ENCODE measurements at places on chromosomes 2 and 18.

- DNase-seq, result no peak
Measured at GRCh38 chr2:29443627-29444026, 328.4 kb downstream of the CLIP4 start.

GRCh38 chr2:231168460-231169139, 29.8 kb upstream of the ARMC9 start:
- no peak for DNase-seq

GRCh38 chr2:37786854-37787253, 115.4 kb upstream of the CDC42EP3 start:
- DNase-seq, result no peak

DNA sequence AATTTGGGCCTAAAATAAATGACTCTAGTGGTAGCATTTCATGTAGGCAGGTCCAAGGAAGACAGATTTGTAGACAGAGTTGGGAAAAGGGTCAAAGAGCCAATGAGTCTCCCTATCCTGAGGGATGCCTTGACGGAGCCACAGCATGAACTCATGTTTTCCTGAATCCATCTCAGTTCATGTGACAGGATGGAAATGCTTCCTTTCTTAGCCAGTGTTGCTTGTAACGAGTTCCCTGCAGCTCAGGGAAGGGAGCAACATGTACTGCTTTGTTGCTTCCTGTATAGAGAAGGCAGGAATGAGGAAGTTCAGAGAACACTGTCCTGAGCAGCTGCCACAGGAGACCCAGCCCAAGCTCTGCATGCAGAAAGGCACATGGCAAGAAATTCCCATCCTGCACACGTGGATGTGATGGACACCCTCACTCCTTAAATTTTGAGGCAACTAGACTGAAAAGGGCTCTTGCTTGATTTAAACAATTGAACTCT, 27.9 kb downstream of the TMEM17 start:
- no peak for DNase-seq

DNA sequence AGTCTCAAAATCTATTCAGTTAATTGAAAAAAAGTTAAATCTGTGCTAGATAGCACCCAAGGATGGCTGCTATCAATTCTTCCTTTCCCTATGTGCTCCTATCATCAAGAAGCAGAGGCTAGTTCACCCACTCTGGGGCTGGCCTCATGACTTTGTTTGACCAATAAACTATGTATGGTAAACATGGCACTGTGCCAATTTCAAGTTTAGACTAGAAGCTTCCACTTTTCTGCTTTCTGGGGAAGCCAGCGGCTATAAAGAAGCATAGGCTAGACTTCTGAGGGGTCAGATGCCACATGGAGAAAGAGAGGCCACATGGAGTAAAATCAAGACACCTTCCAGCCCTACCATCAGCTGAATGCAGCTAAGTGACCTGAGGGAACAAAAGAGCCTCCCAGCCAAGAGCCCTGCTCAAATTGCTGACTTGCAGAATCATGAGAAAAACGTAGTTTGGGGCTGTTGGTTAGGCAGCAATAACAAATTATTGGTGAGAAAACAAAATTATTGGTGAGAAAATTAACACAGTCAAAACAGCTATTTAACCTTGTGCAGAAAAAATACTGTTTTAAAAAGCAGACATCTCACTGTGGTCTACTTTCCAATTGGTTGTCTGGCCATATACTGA, 86.5 kb upstream of the SLC14A2 start:
- DNase-seq, result no peak

DNA sequence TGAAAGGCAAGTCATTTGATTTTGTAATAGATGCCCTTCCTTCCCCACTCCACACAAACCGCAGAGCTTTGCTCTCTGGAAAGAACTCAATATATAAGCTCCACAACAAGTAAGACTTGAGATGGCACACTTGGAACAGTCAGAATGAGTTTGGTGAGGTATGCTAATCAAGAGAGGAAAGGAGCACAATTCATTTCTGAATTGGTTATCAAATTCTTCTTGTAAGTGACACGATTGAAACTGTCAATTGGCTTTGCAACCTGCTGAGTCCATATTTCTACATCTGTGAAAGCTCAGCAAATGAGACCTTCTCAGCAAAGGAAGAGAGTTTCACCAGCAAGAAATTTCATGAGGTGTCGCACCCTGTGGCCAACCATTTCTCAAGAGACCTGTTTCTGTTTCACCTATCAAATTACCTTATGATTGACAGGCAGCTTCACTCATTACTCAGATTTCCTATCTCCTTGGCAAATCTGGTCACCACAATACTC, 19.1 kb downstream of the CTLA4 start:
- DNase-seq, result no peak

- no peak for DNase-seq
Measured at GRCh38 chr18:76981396-76981968, 151.1 kb downstream of the MBP start.

DNA sequence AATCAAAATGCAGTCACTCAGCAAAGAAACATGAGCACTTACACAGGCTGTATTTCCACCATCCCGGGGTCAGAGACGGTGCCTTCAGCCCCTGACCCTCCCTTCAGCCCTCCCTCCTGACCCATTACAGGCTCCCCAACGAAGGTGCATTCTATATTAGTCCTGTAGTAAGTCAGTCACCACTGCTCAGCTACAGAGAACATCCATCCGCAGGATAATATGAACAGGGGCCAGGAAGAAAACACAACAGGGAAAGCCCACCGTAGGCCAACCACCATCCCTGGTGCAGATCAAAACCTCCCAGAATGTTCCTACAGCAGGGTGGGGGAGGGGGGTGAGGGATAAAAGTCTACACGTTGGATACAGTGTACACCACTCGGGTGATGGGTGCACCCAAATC, 15.1 kb downstream of the PXDN start:
- DNase-seq, result no peak

DNA sequence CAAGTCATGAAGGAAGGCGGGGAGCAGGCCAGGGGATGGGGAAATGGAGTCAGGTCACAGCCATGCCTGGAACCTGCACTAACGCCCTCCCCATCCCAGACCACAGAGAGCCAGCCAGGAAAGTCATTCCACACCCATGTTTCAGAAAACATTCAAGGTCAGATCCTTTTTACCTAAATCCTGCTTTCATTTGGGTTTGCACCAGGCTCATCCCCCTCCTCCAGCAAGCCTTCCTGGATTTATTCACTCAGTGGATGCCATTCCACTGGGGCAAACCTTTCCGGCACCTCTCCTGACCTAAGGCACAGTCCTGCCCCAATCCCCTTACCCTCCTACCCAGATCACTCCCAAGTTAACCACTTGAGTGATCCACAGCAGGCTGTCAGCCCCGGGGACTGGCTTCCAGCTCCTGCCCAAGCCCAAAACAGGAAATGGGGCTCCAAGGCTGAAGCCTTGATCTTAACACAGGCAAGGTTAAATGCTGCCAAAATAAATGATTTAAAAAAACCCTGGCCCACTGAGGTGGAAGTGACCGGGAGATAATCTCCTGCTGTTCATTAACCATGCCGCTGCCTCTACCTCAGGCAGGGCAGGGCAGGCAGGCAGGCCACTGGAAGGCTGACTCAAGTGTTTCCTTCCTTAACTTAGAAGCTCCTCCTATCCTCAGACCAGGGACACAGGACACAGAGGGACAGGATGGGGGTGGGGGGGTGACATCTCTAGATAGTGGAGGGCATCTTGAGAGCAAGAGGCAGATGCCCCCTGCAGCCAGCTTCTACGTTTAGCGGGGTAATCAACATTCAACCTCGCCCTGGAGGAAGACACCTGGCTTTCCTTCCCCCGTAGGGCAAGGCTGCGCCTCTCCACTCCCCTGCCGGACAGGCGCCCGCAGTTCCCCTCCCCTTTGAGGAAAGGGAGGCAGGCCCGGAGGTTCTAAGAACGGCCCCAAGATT, 1.4 kb downstream of the RAB11FIP5 start:
- peak; percentile 40 for DNase-seq

Measured in astrocyte (in vitro differentiated cells and primary cell).